ENCODE measurements at places on chromosomes 4 and X.

GRCh38 chr4:152605641-152606335 is 69.9 kb upstream of the FBXW7 start:
- no peak for DNase-seq

DNA sequence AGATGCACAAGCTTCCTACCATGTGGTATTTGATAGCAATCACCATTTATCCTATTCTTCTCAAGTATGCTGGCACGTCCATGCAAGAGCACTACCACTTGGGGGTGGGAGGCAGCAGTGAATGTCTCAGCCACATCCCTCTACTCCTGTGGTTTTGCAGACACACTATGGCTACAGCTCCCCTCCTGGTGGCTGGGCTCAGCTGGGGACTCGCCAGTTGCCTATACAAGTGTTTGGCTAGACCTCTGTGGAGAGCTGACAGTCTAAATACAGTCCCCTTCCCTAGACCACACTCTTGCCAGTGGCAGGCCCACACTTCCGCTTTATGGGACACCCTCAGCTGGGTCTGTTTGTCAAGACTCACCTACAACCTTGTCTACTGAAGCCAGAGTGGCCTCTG is 53.2 kb downstream of the ADGRA3 start:
- no peak for DNase-seq

DNA sequence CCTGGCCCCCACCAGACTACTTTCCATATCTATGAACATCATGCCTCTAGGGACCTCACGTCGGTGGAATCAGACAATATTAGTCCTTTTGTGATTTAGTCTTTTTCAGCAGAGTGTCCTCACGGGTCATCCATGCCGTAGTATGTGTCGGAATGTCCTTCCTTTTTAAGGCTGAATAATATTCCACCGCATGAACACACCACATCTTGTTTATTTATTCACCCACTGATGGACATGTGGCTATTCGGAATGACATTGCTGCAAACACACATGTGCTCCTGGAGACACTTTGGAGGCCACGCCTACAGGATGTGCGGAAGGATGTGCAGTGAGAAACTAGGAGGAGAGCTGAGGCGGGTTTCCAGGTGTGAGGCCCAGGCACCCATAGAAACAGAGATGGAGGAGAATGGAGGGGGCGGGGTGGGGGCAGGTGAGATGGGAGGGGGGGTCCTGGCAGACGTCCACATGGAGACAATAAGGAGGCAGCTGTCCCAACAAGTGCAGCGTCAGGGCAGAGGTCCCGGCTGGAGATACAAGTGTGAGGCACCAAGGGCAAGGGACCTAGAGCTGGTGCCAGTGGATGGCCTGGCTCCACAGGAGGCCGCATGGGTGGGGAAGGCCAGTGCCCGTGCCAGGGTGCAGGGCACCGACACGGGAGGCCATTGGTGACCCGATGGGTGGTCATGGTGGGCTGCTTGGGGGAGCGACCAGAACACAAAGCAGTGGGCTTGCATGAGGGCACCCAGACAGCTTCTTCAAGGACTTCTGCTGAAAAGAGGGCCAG is 20.7 kb downstream of the ZFYVE28 start:
- DNase-seq, result no peak

- no peak for DNase-seq
Observed at GRCh38 chrX:67692246-67692645, 148.4 kb downstream of the AR start.

GRCh38 chrX:39665830-39666518 is 431.8 kb downstream of the BCOR start:
- no peak for DNase-seq

GRCh38 chr4:100933628-100934027 is 413.7 kb downstream of the PPP3CA start:
- no peak for DNase-seq

DNA sequence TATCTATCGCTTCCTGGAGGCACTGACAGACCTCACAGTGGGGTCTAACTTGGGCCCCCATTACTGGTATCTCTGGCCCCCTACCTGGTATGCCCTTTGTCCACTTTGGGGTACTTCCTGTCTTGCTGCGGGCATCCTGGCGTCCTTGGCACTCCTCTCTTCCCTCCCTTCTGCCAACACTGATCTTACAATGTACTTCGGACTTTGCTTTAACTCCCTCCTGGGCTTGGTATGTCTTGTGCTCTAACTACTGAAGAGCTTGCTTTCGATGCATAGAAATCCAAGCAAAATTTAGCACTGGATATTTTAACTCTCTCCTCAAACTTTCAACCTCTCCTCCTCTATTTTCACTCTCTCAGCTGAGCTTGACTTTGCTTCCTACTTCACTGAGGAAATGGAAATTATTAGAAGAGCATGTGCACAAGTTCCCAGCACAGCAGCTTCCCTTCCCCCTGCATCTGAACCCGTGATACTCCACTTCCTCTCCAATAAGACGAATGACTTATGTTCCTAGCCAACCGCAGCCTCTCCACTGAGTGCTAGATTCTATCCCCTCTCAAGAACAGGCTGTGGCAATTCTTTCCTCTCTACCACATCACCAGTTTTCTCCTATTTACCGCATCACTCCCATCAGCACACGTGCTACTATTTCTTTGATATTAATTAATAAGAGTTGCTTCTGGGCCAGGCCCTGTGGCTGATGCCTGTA is 52.9 kb downstream of the SUPT20HL2 start:
- DNase-seq, result no peak

DNA sequence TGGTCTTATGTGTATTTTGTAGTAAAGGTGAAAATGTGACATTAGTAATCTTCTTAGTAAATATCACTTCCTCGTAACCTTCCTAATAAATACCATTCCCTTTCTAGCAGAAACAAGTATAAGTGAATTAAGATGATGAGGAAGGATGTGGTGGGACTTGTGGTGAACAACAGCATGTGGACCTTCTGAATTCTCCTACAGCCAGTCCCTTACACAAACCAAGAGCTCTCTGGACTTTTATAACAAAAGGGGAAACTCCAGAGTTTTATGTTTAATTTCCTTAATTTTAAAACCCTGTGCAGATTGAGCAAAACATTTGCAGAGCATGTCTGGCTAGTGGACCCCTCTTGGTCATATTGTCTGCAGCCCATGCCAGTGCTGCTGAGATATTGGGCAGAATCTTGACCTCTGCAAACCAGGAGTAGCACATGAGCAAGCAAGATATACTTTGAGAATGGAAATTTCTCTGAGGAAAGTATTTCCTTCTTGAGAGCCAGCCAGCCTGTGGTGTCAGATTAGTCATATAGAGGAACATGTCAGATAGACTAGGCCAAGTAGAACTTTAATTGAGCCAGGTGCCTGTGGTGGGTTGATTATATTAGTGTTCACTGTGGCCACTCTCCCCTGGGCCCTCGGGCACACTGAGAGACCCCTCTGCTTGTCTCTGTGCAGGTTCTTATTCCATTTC is 328.2 kb downstream of the DKK2 start:
- DNase-seq, result no peak

DNA sequence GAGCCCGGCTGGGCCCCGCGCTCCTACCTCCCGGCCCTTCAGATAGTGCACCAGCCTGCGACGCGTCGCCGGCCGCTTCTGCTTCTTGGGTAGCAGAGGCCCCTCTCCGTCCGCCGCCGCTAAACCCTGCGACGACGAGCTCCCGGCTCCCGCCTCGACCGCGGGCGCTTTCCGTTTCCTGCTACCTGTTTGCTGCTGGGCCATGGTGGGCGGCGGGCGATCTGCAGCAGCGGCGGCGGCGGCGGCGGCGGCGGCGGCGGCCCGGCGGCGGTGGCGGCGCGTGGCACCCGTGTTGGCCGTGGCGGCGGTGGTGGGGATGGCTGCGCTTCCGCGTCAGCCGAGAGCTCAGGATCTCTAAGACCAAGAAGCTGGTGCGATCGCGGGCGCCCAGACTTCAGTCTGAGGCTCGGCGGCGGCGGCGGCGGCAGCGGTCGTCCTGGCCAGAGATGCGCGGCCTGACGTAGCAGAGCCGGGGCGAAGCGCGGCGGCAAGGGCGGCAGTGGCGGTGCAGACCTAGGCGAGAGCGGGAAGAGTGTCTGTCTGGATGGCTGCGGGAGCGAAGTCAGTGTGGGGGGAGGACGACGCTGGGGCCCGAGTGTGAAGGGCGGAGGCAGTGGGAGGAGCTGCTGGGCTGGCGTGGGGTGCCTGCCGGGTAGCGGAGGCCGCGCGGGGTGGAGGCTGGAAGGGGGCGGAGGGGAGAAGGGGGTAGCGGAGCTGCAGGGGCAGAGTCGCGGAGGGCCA is at the start of gene DCAF12L2:
Gene DCAF12L2 (minus strand): TSS at position 569 of the 741 bp plus-strand sequence. CDS start 365 bp downstream, at position 204.
- DNase-seq, result no peak

GRCh38 chr4:19583827-19584569 is 667.7 kb upstream of the SLIT2 start:
- DNase-seq, result no peak

DNA sequence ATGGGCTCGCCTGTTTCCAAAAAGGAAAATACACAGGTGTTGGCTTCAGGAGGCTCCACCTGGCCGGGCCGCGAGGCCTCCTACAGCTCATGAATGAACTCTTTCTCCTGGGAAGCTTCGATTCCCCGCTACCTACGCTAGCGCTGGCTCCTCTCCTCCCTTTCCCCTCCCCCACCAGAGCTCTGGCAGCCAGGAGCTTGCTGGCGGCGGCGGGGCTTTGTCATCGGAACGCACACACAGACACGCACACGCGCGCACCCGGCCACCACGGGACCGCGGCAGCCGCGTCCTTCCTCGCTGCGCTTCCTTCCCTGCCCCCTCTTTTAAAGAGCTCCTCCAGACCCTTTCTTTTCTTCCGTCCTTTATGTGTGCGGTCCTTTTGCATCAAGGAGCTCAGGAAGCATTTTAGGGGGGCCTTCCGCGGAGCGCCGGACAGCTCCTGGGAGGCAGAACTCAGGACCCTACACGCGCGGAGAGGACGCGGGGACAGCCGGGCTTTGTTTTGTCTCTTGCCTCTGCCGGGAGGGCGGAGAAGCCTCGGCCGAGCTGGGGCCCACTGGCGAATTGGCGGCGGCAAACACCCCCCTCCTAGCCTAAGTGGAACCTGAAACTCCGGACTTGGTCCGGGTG is 70.2 kb upstream of the BCOR start:
- no peak for DNase-seq

- DNase-seq, result no peak
Observed at GRCh38 chr4:23614284-23614892, 275.5 kb downstream of the PPARGC1A start.

DNA sequence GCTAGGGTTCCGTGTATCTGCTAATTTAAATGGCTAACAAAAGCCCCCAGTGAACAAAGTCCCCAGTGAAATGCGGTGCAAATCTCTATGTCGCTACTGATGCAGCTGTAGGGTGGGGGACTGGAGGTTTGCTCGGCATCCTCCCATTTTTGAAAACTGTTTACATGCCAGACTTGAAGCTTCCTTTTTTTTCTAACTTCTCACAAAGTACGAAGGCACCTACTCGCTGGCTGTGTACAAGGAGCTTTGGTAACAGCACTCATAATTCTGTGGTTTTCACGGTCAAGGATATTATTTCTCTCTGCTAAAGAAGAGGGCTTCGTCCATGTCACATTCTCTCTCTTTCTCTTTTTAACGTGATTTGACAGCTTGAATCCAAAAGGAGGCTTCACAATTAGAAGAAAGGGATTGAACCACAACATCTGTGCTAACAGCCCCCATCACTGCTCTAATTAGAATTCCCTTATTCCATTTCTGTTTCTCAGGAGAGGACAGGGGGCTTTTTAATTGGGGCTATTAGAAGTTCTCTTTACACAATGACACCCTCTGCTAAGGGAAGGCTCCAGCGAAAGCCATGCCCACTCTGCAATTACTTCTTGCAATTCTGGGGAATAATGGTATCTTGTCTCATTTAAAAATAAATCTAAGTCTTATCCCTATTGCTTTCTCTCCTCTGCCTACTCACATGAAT is 46.7 kb downstream of the TMEM156 start:
- DNase-seq, result no peak

GRCh38 chr4:159014859-159015258 is 88.0 kb upstream of the RAPGEF2 start:
- no peak for DNase-seq

DNA sequence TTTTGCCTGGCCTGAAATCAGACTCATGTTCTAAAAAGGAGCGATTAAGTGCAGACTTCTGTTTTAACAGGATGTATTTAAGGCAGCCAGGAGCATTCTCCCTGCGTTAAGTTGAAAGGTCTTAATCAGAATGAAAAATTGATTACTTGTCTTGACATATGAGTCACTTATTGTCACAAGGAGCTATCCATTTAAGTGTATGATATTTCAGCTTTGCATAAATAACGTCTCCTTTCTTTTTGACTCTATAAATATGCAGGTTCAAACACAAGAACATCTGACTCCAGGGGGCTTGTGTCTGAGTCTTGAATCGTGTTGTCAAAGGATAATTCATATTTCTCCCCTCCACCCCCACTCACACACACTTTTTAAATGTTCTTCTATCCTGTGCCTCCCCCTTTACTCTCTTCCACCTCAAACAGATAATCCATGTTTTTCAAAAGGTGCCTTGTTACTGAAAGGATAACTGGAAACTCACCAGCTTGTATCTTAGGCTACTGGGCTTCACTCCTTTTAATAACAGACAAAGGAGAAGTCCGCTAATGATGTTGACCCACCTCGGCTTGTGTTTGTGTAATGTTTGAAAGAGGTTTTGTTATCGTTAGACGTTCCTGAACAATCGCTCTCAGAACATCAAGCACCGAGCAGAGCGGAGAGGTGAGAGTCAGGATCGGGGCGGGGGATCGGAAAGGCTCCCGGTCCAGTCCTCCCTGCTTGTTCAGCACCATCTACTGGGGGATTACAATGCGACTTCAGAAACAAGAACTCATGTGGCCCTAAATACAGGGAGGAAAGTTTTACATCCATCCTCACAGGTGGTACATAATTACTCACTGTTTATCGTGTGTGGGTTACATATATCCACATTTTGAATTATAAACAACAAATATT is 107.5 kb upstream of the RPL34 start:
- peak; percentile 16 for DNase-seq

- DNase-seq, result no peak
Observed at GRCh38 chr4:73527196-73527595, 45.7 kb downstream of the AFM start.

DNA sequence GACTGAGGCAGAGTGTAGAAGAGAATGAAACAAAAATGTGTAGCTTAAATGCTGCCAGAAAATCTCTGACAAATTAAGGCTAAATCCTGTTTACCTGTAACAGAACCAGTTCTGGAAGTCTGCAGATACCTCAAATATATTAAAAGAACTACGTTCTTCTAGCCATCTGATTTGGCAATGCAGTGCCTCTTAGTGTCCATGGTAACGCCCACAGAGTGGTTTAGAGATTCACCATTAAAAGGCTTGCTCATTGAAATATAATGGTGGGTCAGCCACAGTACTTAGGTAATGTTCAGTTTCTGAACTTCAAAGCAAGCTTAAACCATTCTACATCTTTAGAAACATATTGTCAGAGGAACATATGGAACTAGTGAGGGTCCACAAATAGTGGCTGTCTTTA is 23.2 kb upstream of the LUZP4 start:
- DNase-seq, result no peak

DNA sequence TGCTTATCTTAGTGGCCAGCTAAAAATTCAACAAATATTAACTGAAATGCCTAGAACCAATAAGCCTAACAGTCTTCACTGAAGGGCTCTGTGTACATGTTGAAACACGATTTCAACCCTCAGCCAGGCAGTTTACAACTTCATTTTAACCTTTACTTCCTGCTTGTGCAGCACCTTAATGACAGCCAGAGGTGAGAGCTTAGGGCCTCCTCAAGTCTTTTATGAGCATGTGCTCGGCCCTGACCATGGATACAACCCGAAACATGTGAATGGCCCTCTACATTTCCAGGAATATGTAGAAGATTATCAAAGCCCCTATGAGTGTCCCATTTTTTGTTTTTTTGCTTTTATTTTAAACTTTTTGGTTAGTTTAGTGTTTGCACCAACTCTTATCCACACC is 88.3 kb downstream of the MSN start:
- DNase-seq, result no peak
